ENCODE measurements at places on chromosomes 5 and 9. TPM values are rescaled to one million over a fixed set of nuclear protein-coding genes. Genes with fewer than 3 reads are reported as not detected.

Gene CNOT8
- 14.2 TPM for total RNA-seq

Gene INSYN2B
- total RNA-seq = not detected

Gene ZCCHC9
- total RNA-seq = 6.1 TPM

Gene MEGF10
- 0.29 TPM for total RNA-seq

Gene DAB2IP
- total RNA-seq = 19.8 TPM
